ENCODE measurements at places on chromosomes 5 and 9.

DNA sequence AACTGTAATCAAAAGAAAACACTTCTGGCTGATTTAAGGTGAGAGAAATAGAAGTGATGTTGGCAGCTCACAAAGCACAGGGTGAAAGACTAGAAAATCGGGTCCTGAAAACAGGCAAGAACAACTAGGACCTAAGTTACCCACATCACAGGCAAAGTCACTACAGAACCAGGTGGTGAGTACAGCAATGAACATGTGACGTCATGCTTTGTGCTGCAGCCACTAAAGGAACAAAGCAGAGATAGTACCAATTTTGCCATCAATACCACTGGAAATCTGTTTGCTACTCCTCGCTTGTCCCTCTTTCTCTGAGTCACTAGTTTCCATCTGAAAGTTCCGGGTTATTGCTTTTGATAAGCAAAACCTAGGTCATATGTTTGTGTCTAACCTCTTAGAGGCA lies 326.7 kb downstream of the GABRB2 start:
- no peak for DNase-seq

GRCh38 chr5:176550275-176550831 lies 1.2 kb downstream of the CDHR2 start:
- no peak for DNase-seq

- no peak for DNase-seq
These were observed 434.9 kb upstream of the SMARCA2 start for GRCh38 chr9:1580215-1580614.

- DNase-seq, result peak; percentile 8
These were observed 94.2 kb downstream of the PPIC start for GRCh38 chr5:122942164-122942914.

DNA sequence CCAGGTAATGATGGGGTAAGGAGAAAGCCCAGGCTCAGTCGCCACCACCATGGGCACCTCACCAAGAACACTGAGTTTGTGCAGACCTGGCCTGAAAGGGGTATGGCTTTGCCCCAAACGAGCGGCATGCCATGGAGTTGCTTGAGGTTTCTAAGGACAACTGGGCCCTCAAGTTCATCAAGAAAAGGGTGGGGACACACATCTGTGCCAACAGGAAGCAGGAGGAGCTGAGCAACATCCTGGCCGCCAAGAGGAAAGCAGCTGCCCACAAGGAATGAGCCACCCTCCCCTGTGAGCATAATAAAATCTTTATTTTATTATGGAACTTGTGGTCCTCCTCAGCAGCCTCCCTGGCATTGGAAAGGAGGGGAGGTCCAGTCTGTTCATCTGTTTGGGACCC lies 23.8 kb downstream of the CD14 start:
- no peak for DNase-seq

DNA sequence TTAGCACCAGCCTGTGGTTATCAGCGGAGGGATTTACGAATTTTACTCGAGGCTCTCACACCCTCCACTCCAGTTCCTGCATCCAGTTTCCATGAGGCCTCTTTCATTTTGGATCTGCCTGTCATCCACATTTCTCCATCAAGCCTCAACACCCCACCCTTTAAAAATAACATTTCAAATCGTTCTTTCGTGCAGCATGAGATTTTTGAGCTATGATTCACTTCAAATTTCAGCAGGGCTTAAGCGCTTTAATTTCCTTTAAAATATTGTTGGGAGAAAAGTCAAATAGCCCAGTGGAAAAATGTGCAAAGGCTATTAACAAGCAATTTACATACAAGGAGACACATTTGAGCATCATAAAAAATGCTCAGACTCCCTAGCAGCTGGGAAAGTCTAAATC lies 103.2 kb downstream of the MSX2 start:
- no peak for DNase-seq

- DNase-seq, result no peak
These were observed 446.4 kb downstream of the ISL1 start for GRCh38 chr5:51829691-51830090.

DNA sequence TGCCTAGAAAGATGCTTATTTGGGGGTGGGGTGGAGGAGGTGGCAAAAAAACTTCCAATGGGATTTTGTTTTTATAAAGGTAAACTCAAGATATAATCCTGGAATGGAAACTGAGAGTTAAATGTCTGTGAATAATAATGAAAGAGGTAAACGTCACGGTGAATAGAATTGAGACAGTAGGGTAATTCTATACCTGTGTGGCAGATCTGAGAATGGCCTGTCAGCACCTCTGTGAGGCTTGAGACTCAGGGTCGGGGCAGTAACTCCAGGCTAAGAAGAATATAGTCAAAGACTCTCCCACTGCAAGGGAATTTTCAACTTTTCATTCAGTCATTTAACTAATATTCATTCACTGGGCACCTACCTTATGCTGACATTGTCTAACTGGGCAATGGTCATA lies 581.2 kb upstream of the ZNF608 start:
- DNase-seq, result no peak

DNA sequence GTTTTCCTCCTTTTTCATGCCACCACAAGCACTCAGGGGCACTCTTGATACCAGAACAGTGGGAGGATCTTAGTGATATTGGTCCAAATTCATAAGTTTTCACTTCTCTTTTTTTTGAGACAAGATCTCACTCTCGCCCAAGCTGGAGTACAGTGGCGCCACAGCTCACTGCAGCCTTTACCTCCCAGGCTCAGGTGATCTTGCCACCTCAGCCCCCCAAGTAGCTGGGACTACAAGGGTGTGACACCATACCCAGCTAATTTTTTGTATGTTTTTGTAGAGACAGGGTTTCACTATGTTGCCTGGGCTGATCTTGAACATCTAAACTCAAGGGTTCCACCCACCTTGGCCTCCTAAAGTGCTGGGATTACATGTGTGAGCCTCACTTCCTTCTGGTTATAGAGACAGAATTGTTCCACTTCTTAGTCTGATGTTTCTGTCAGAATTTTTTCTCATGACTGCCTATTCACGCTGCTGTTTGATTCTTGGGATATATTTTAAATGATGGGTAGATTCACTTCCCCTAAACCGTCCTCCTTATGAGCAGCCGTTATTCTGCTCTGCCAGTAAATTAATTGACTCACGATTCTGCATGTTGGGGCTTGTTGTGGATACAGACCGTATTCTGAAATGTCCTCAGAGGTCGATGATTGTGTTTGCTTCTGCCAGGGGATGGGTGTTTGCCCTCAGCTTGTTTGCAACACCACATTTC lies 30.8 kb downstream of the MTAP start:
- DNase-seq, result no peak

DNA sequence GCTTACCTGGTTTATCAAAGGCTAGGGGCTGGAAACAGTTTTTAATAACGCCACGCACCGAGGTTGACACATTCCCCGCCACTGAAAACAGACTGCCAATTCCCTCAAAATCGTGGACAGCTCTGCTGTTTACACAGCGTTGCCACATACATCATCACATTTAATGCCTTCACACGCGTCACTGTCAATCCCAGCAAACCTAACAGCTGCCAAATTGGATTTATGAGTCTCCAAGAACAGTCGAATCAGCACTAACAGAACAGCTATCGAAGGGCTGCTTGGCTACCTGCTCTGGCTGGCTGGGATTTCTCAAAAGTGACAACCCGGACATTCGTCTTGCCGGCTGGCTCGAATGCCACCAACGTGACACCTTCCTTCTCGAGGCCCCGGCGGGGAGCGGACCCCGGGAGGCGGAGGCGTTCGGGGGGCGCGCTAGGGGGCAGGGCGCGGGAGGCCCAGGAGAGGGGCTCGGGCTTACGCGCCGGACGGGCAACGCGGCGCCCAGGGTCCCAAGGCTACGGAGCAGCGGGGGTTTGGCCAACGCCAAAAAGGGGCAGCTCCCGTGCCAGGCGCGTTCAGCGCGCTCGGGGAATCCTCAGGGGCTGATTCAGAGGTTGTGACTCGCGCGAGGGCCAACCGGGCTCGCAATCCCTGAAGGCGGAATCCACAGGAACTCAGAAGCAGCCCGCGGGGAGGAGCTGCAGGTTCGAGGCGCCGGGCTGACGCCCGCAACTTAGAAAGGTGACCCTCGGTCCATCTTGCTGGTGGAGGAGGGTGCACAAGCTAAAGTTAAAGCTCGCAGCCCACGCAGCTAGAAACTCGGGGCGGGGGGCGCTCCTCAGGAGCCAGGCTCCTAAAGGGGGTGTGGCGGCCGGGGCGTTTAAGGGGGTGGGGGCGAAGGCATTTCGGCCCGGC lies 1.2 kb downstream of the CDC14B start:
- peak; percentile 66 for DNase-seq

DNA sequence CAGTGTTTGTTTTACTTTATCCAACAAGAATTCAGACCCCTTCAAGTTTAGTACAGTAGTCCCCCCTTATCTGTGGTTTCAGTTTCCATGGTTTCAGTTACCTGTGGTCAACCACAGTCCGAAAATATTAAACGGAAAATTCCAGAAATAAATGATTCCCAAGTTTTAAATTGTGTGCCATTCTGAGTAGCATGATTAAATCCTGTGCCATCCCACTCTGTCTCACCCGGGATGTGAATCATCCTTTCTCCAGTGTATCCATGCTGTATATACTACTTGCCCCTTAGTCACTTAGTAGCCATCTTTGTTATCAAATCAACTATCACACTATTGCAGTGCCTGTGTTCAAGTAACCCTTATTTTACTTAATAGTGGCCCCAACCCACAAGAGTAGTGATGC lies 153.8 kb upstream of the RASA1 start:
- DNase-seq, result peak; percentile 45

- DNase-seq, result no peak
These were observed 45.0 kb upstream of the TNFSF15 start for GRCh38 chr9:114850871-114851270.

DNA sequence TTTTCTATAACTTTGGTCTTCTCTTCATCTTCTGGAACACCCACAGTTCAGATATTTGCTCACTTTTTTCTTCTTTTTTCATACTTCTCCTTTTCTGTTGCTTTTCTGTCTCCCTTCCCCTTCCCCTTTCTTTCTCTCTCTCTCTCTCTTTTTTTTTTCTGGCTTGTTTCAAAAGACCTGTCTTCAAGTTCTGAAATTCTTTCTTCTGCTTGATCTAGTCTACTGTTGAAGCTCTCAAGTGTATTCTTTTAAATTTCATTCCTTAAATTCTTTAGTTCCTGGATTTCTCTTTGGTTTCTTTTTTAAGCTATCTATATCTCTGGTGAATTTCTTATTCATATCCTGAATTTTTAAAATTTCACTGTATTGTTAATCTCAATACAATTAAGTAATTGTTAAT lies 11.2 kb downstream of the ALG2 start:
- DNase-seq, result no peak

- no peak for DNase-seq
These were observed 72.8 kb downstream of the WWC1 start for GRCh38 chr5:168364151-168364661.

- DNase-seq, result peak; percentile 7
These were observed 430.8 kb downstream of the ARHGEF28 start for GRCh38 chr5:74056789-74057164.

- no peak for DNase-seq
These were observed 4.5 kb downstream of the PURA start for GRCh38 chr5:140118302-140118936.

DNA sequence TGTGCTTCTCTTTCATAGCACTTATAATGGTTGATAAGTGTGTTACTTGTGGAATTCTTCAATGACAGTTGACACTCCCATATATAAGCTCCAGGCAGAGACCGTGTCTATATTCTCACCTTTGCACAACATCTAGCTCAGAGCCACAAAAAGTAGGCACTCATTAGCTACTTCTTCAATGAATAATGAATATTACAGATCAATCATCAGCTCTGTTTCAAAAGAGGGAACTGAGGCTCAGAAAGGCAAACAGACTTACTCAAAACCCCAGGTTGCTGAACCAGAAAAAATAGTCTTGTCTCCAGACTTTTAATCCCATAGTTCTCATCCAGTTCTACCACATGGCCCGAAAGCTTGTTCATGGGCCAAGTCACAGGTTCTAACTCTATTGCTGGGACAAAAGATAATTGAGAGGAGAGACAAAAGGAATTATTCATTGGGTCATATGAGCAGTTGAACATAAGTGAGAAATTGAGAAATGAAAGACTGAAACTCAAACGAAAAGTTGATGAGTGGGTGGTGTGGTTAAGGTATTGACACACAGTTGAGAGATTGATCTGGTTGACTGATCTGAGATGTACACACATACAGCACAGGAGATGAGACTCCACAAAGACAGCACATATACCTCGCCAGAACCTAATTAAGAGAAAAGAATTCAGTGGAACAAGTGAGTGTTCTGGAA lies 381.6 kb downstream of the EFNA5 start:
- no peak for DNase-seq

DNA sequence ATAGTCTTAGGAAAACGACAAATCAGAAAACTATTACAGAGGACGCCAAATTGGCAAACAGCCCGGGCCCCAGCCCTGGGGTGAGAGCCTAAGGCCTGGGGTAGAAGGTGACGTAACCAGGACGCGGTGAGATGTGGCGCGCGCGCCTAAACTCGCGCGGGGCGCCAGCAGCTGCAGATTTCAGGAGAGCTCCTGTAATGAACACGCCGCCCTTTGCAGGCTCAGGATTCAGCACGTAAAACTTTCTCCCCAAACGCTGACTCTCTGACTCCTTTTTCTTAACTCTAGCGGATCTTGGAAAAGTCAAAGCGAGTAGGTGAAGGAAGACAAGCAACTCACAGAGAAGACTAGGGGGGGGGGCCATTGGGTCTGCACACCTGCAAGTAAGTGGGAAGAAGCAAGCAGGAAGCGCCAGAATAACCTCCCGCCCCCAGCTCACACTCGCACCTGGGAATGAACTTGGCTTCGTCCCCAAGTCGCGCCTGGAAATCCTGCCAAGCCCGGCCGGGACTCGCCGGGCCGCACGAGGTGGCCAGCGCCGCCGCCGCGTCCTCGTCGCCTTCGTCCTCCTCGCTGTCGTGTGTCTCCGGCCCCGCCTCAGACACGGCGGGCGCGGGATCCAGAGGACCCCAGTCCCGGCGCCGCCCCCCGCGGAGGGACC lies 822 bp downstream of the RASEF start:
- no peak for DNase-seq

GRCh38 chr9:128936171-128936865 lies 11.1 kb downstream of the DOLK start:
- DNase-seq, result no peak

GRCh38 chr5:22918511-22918910 lies 65.4 kb upstream of the CDH12 start:
- no peak for DNase-seq

GRCh38 chr5:125325488-125326149 lies 579.2 kb upstream of the ZNF608 start:
- no peak for DNase-seq

DNA sequence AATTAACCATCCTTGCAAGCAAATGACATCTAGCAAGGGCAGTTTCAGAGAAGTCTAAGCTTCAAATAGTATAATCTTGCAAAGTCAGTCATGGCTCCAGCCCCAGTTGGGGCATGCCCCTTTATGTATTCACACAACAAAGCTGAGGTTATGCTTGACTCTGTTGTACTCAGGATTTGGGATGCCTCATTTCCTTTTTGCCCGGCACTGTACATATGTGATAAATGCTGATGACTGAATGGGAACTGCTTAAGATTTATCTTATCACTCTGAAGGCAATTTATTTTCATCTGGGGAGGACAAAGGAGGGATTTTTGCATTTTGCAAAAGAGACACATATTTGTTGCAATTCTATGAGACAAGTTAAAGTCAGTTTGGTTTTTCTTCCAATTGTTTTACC lies 219.2 kb downstream of the TRPM3 start:
- DNase-seq, result no peak
